Forelimb muscle (tissue), 1 donor: ENCODE measurements at places on chromosomes 3 and 15. TPM values are rescaled to one million over a fixed set of nuclear protein-coding genes. Genes with fewer than 3 reads are reported as not detected.

The SHC4 gene
- polyA plus RNA-seq = 2.3 TPM

The FBXW12 gene
- 0.15 TPM for polyA plus RNA-seq

The LRTM1 gene
- polyA plus RNA-seq = 114 TPM

The HERC2 gene
- 30.7 TPM for polyA plus RNA-seq

DNA sequence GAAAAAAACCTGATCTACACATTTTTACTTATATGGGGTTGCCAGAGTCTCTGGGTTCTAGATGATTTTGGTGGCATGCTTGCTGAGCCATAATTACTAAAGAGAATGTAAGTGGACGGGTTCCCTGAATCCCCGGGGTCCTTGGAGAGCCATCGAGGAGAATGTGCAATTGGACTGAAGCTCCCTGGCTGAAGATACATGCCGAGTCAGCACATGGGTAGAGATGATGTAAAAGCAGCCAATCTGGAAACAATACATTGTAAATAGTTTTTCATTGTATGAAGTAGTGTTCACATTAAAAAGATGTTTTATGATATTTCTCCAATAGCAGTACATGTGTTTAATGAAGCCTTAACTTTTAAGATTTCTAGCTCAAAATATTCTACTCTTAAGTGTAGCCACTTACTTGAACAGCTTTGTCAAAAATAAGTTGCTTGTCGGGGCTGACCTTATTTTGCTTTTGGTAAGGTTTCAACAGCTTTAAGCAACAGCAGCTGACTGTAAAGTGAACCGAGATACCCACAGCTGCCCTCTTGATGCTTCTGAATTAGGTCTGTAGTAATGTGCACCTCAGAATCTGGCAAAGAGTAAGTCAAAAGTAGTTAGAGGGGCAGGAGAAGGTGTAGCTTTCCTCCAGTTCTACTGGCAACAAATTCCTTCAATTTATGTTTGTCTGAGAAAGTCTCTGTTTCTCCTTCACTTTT, 205.7 kb downstream of the PLCL2 start:
- no peak for DNase-seq

DNA sequence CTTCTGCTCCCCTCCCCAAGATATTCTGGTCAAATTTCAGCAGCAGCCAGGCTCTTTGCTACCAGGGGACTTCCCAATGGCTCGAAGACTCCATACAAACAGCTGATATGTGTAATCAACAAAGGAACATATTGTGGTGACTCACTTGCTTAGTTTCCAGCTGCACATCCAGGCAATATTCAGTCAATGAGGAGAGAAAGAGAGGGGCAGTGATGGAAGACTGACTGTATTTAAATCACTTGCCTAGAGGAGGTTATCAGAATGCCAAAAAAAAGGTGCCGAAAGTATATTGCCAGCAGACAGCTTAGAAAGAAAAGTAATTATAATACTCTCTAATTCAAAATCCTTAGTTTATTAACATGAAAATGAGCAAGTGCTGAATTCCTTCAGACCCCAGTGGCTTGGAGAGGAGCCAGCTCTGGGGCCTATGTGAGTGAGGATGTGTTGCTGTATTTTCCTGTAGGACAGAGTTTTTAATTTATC, 236.5 kb downstream of the LRTM1 start:
- DNase-seq = peak; percentile 54

DNA sequence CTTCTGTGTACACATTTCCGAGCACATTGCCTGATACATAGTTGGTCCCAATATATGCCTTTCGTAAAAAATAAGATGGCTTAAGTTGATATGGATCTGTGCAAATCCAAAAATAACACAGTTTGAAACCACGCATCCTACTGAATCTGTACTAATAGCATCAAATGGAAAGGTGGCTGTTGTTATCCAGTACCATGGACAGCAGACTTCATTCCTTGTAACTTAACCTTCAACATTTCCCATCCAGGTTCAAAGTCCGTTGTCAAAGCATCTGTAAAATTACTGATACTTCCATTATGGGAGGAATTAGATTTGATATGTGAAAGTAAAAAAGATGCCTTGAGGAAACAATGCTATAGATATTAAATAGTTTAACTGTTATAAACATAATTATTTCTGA, 65.5 kb upstream of the C3orf49 start:
- no peak for DNase-seq

DNA sequence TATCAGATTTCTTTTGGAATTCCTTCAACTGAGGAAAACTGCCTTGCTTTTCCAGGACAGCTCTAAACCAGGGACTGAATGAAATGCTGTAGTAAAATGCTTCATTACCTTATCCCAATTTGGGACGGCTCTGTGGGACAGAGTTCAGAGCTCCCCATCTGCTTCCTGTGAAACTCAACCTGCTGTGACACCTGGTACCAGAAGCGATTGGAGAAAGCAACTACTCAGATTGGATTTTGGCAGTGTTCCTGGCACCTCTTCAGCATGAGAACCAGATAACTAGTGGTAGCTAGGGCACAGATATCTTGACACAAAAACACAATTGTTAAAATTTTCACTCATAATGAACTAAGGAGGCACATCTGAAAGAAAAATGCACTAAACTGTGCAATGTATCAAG, 539.1 kb downstream of the SI start:
- no peak for DNase-seq
